Left lung (tissue), 14 donors: ENCODE measurements at places on chromosomes 5 and 9.

DNA sequence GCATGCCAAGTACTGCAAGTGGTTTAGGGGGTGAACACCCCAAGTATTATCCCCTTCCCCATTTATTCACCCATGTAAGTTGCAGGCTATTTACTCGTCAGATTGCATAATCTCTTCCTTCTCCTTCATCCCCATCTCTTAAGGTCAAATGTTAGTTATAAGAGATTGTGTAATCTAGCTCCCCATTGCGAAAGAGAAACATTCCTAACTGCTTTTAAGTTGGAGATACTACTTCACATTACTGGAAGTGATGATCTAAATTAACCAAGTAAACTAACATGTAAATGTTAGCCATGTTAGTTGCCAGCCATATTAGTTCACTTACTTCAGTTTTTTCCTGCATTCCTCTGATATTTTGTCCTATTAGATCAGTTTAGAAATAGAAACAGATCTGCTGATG, 262.3 kb downstream of the TAF11L14 start:
- peak; percentile 7 for DNase-seq

DNA sequence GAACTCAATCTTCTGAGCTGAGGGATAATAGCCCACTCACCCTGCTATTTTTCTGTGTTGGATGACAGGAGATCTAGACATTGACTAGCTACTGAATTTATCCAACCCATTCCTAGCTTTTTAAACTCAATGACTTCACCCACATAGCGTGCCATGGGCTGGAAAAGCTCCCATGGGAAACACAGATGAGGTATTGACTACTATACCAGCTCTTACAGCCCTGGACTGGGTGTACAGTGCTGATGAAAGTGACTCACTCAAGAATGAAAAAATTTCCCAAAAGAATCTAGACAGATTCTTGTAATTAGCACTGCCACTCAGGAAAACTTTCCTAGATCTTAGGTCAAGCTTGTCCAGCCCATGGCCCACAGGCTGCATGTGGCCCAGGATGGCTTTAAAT, 72.7 kb upstream of the NREP start:
- DNase-seq: no peak

GRCh38 chr5:137206030-137206715, 293.0 kb downstream of the SPOCK1 start:
- peak; percentile 76 for DNase-seq

DNA sequence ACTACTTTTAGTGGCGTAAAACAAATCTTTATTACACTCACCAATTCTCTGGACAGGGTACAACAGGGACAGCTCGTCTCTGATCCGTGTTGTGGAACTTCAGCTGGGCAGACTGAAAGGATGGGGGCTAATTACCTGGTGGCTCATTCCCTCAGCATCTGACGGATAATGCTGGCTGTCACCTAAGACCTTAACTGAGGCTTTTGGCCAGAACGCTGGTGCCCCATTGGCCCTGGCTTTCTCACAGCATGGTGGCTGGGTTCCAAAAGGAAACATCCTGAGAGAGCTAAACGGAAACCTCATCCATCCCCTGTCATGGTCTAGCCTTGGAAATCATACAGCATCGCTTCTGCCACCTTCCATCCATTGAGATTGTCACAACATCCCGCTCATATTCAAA, 62.9 kb downstream of the RAI14 start:
- no peak for DNase-seq

GRCh38 chr5:23332650-23333251, 174.7 kb upstream of the PRDM9 start:
- no peak for DNase-seq

DNA sequence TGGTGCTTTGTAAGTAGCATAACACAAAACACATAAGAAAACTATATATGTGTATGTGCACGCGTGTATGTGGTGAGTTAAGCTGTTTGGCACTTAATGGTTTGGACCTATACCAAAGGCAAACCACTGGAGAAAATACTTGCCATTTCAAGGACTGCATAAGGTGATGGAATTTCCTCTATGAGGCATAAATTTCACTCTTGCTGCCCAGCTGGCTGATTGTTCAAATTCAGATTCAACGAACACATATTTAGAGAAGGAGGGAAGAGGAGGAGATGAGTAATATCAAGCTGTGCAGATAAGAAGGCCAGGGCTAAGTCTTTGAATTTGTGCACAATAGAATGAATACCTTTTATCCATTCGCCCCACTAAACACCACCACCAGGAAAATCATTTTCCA, 470.6 kb upstream of the MPDZ start:
- no peak for DNase-seq

DNA sequence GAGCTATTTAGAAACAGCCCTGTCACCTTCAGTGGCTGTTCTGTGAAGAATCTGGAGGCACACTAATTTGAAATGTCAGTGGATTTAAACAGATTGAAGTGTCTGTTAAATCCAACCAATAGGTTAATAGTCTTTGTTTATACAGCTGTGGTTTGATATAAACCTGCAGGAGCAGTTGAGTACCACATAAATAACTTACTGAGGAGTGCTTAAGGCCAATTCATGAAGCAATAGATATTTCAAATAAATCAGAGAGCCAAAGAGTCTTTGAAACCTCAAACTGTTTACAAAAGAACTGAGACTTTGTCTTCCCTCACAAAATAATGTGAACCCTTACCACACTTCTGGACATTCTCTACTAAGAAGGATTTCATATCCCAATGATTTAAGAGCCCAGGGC, 111.9 kb downstream of the FEM1C start:
- no peak for DNase-seq

GRCh38 chr9:97668485-97668884, 28.7 kb downstream of the XPA start:
- DNase-seq: no peak

DNA sequence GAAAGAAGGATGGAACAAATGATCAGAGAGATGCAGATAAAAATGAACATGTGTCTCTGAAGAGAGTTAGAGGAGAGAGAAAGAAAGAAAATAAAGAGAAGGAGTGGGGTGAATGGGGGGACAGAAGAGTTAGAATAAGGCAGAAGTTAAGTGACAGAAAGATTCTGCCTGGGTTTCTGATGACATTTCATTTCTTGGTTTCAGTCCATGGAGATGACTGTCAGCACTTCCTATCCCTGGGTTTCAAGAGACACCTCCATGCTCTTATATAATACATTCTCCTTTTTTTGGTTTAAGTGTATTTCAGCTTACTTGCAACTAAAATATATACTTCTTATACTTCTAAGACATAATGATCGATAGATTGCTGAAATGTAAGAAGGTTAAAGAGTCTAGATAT, 213.0 kb upstream of the IL12B start:
- no peak for DNase-seq

- DNase-seq: no peak
Measured at GRCh38 chr5:134583766-134584165, 48.9 kb downstream of the SAR1B start.

DNA sequence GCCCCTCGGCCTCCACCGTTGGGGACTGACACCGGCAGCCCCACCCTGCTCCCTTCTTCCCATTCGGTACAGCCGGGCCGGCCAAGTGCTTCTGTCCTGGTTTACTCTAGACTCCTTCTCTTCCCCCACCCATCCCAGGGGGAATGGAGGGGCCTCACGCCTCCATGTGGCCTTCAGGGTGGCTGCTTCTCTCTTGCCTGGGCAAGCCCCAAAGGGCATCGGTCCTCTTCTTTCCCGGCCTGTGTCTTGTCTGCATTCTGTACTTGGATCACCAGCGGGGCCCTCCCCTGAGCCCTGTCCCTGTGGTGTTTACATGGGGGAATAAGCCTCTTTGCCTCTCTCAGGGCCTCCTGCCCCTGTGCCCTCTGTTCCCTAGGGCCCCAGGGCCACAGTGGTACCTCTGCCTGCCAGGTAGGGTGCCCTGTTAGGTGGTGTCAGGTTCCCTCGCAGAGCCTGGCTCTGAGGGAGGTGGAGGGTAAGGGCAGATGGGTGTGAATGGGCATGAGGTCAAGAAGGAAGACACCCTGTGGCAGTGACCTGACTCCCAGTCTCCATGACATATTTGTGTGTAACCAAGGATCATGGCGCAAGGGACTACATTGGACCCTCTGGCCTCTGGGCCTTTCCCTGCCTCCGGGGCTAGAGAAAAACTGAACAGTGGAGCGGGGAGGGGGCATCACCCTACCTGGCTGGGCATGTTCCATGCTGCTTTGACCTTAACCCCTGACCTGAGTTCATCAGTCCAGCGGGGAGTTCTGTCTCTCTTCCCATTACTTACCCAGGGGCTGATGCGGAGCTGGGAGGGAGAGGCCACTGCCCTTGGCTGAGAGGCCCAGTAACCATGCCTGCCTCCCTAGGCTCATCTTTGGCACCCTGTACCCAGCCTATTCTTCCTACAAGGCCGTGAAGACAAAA, 1.6 kb downstream of the REEP2 start:
- DNase-seq: no peak

DNA sequence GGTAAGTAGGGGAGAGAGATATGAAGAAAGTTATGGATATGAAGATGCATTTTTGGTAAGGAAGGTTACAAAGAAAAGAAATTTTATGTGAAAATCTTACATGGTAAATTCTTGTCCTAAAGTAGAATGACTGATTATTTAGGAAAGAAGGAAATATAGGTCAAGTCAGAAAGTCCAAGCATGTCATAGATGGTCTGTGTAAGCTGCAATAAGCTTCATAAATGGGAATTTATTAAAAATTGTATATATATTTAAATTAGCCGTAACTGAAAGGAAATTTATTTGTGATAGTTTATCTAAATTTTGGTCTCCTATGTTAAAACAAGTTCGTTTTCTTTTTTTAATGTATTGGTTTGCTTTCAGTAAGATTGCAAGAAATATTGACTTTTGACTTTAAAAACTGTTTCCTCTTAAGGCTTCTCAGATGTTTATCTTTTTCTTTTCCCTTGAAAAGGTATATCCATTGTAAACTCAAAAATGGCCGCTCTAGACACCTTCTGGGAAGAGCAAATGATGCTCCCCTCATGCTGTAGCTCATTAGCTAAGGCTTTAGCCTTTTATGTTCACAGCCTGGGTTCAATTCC, 46.8 kb upstream of the HAPLN1 start:
- no peak for DNase-seq

GRCh38 chr9:76374783-76375559, 19.3 kb downstream of the RFK start:
- DNase-seq: no peak

- DNase-seq: no peak
Measured at GRCh38 chr9:96784021-96784420, 6.1 kb upstream of the ZNF510 start.

- DNase-seq: no peak
Measured at GRCh38 chr9:88810826-88811225, 180.4 kb upstream of the S1PR3 start.

DNA sequence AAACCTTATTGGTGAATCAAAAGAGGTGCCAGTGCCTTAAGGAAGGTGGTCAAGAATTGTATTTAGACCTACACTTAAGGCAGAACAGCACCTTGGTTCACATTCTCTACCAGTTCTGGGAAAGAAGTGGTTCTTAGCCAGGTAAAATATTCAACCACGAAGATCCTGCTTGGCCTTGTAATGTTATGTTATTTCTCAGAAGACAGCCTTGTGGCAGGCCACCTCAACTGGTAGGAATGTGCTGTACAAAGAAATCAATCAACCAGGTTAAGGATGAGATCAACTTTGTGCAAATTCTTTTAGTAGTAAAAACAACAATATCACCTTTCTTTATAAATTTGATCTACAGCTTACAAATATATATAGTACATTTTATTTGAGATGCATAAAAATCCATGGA, 246.8 kb downstream of the ARRDC3 start:
- DNase-seq: no peak

DNA sequence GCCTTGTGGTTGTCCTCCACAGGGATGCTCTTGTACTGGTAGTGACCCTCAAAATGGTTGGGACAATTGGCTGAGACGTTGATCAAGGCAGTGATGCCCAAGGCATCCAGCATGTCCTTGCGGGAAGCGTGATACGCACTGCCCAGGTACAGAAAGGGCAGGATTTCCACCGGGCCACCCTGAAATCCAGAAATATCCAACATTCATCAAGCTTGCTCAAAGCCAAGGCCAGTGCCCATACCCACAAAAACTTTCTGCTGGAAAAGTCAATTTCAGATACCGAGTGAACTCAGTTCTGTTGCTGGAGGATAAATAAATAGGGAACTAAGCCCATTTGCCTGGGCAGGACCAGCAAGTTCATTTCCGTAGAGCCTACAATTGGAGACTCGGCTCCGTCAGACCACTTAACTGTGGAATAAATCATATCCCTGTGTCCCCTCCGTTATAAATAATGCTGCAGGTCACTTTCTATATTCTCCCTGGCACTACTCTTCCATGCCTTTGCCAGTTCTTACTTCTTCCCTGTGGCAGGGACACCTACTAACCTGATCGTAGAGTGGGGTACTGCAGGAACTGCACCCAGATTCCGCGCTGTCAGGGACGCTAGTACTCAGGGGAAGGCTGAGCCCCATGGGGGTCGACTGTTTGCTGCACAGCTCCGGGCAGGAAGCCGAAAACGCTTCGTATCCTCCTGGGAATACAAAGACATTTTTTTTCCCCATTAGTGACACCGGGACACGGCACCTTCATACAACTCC, 1.2 kb downstream of the DUSP1 start:
- no peak for DNase-seq

DNA sequence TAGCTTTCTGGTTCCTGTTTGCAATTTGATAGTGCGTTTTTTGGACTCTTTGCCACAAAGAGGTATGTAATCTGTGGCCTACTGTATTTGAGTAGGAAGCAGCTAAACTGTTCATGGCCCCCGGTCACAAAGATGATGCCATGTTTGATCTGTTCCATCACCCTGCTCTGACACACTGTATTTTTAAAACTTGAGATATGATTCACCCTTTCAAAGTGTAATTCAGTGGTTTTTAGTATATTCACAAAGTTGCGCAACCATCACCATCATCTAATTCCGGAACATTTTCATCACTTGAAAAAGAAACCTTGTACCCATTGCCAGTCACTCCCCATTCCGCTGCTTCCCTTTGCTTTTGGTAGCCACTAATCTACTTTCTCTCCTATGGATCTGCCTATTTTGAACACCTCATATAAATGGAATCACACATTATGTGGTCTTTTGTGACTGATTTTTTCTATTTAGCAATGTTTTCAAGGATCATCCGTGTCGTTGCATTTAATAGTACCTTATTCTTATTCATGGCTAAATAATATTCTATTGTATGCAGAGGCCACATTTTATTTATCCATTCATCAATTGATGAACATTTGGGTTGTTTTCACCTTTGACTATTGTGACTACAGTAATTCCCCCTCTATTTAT, 141.6 kb downstream of the NR3C1 start:
- no peak for DNase-seq

DNA sequence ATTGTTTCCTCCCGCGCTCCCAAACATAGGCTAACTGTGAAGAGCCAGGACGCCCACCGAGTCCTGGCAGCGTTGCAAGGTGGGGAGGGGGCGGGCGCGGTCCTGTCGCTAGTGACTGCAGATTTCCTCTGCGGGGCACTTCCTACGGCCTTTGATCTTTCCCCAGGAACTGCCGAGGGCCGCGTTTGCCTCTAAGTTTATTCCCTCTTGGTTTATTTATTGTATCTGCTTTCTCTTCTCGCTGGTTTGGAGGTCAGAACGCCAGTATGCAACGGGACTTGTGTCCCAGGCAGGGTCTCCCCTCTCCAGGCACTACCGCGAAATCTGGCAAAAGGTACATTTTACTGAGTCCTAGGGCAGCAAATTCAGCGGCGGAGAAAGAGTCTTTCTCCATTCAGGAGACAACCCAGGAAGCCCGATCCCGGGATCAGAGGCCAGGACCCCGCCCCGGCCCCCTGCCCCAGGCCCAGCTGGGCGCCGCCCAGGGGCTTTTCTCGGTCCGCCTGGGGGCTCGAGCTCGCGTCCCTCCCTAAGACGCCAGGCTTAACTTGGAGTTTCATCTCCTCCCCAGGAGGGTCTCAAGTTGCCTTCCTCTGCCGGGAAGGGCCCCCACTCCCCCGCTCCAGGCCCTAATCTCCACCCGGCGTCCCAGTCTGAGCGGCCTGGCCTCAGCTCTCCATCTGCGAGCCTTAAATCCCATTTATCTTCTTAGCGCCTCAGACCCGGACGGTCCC, 884 bp upstream of the EGFLAM start:
- DNase-seq: no peak
